Neural progenitor cell (in vitro differentiated cells): ENCODE measurements at places on chromosomes 2 and 18. TPM values are rescaled to one million over a fixed set of nuclear protein-coding genes. Genes with fewer than 3 reads are reported as not detected.

DNA sequence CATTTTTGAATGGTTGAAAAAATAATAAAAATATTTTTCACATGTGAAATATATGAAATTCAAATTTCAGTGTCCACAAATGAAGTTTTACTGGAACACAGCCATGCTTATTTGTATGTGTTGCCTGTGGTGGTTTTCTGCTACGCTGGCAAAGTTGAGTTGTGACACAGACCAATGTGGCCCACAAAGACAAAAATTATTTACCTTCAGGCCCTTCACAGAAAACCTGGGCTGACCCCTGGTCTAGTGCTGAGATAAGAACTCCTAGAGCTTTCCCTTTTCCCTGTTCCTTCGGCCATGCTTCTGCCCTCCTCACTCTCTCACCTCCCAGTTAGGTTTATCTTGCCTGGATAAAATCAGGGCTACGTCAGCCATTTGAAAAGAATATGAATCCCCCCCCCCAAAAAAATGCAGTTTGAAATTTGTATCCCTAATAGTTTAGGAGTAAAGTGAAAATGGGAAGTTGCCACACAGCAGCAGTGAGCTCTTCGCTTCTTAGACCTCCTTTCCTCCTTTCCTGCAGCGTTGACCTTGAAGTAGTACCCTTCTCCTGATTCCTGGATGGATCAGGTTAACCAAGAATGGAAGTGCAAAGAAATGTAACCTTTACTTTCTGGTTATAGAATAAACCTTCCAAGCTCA, 91.0 kb downstream of the LIMS1 start:
- H3K27me3 ChIP-seq: no peaks in the 10 kb centered on the region
- H3K4me1 ChIP-seq: peaks cover 34% of the 10 kb centered on the region
- no peak overlapping the region for H3K27ac ChIP-seq

DNA sequence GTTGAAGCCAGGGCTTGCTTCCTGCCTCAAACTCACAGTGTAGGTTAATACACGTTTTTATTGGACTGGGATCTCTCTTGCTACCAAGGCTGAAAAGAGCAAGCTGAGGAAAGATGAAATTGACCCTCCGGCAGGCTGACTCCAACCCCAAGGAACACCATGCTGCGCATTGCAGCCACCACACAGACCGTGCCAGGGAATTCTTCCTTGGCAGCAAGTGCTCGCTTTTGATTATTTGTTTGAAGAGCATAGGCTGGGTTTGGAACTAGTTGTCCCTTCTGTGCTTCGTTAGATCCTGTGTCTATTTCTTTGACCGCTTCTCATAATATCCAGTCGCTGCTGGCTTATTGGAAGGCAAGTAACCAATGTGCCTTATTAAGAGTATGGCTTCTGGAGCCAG, 34.4 kb upstream of the DARS1 start:
- H3K4me3 ChIP-seq: no peak overlapping the region
- no peak overlapping the region for H3K27ac ChIP-seq
- H3K4me1 ChIP-seq: peaks cover 24% of the 10 kb centered on the region
- H3K27me3 ChIP-seq: no peaks in the 10 kb centered on the region

DNA sequence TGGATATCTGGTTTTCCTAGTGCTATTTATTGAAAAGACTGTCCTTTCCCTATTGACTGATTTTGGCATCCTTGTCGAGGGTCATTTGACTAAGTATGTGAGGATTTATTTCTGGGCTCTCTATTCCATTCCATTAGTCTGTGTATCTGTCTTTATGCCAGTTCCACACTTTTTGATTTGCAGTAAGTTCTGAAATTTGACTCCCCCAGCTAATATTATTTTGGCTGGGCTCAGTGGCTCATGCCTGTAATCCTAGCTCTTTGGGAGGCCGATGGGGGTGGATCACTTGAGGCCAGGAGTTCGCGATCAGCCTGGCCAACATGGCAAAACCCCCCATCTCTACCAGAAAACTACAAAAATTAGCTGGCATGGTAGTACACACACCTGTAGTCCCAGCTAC, 46.8 kb upstream of the GAREM2 start:
- no peak for DNase-seq
- H3K27ac ChIP-seq: no peak overlapping the region
- H3K4me3 ChIP-seq: no peak overlapping the region
- no peaks in the 10 kb centered on the region for H3K27me3 ChIP-seq

- H3K27me3 ChIP-seq: no peaks in the 10 kb centered on the region
- peak overlapping the region; percentile 60 for H3K27ac ChIP-seq
- peaks cover 47% of the 10 kb centered on the region for H3K4me1 ChIP-seq
- H3K36me3 ChIP-seq: no peaks in the 10 kb centered on the region
Measured at GRCh38 chr2:70115646-70116442, 28.6 kb downstream of the PCBP1 start.

DNA sequence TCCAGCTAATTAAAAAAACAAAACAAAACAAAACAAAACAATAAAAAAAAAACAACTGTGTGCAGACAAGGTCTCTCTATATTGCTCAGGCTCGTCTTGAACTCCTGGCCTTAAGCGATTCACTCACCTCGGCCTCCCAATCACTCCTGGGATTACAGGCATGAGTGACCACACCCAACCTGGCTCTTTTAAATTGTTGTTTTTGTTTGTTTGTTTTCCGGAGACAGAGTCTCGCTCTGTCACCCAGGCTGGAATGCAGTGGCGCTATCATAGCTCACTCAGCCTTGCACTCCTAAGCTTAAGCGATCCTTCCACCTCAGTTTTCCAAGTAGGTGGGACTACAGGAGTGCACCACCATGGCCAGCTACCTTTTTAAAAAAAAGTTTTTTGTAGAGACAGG, 201.6 kb downstream of the EN1 start:
- peaks cover 14% of the 10 kb centered on the region for H3K4me1 ChIP-seq
- peaks cover 27% of the 10 kb centered on the region for H3K27me3 ChIP-seq
- DNase-seq: no peak
- no peak overlapping the region for H3K4me3 ChIP-seq

- H3K27me3 ChIP-seq: no peaks in the 10 kb centered on the region
- no peak for DNase-seq
- H3K27ac ChIP-seq: no peak overlapping the region
- H3K4me1 ChIP-seq: no peaks in the 10 kb centered on the region
- no peaks in the 10 kb centered on the region for H3K36me3 ChIP-seq
Measured at GRCh38 chr2:239912171-239912937, 112.8 kb downstream of the NDUFA10 start.

DNA sequence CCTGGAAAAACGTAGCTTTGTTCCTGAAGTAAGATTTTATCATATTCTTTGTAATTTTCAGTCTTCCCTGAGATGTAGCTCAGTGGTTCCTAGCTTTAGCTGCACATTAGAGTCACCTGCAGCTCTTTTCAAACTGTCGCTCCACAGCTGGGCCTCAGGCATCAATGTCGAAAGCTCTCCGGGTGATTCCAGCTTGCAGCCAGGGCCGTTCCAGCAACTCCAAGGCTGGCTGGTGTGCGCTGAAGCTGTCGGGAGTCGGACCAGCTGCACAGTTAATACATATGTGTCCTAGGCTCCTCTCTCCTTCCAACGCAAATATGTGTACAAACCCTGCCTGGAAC, 609 bp upstream of the ZNF2 start:
- peak overlapping the region; percentile 85 for H3K4me3 ChIP-seq
- no peak for DNase-seq

- H3K4me1 ChIP-seq: no peaks in the 10 kb centered on the region
- no peaks in the 10 kb centered on the region for H3K27me3 ChIP-seq
- DNase-seq: no peak
Measured at GRCh38 chr2:31037058-31037457, 101.2 kb downstream of the GALNT14 start.

- no peaks in the 10 kb centered on the region for H3K36me3 ChIP-seq
- H3K4me1 ChIP-seq: no peaks in the 10 kb centered on the region
- H3K27ac ChIP-seq: no peak overlapping the region
- no peak for DNase-seq
- no peak overlapping the region for H3K4me3 ChIP-seq
Measured at GRCh38 chr18:21053127-21053526, 58.5 kb downstream of the ROCK1 start.

GRCh38 chr18:23618862-23619387, 32.6 kb upstream of the NPC1 start:
- peak; percentile 82 for DNase-seq
- no peak overlapping the region for H3K27ac ChIP-seq
- peaks cover 20% of the 10 kb centered on the region for H3K4me1 ChIP-seq
- peaks cover 57% of the 10 kb centered on the region for H3K27me3 ChIP-seq
- H3K4me3 ChIP-seq: peak overlapping the region; percentile 50

DNA sequence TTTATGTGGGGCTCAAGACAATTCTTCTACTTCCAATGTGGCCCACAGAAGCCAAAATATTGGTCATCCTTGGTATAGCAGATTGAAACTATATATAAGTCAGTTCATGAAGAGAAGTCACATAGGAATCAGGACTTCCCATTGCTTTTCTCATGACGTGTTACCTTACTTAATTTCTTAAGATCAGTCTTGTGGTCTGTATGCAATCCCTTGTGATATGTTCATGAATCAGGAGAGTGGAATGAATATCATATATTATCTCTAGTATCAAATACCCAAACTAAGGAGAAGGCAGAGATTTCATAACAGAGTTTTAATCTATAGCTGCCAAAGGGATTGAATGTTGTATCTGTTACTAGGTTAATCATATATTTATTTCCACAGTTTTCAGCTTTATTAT, 1390.4 kb downstream of the SUCLG1 start:
- H3K27ac ChIP-seq: no peak overlapping the region
- H3K27me3 ChIP-seq: no peaks in the 10 kb centered on the region

GRCh38 chr2:111898703-111899514, 502 bp downstream of the MERTK start:
- H3K36me3 ChIP-seq: no peaks in the 10 kb centered on the region
- H3K4me1 ChIP-seq: peaks cover 12% of the 10 kb centered on the region
- no peak overlapping the region for H3K27ac ChIP-seq

GRCh38 chr2:42101206-42102023, 53.6 kb downstream of the PKDCC start:
- H3K27me3 ChIP-seq: peaks cover 19% of the 10 kb centered on the region
- H3K36me3 ChIP-seq: no peaks in the 10 kb centered on the region
- peak; percentile 77 for DNase-seq
- peak overlapping the region; percentile 38 for H3K4me3 ChIP-seq
- H3K27ac ChIP-seq: no peak overlapping the region
- H3K4me1 ChIP-seq: peaks cover 27% of the 10 kb centered on the region

TLX2 gene
- total RNA-seq: not detected in 2 replicates

MALL gene
- total RNA-seq: 1.1 and 1.4 TPM in 2 replicates

MEIS1 gene
- 10.7 and 14.7 TPM in 2 replicates for total RNA-seq

DUSP19 gene
- 3.5 and 6.7 TPM in 2 replicates for total RNA-seq

NAT8 gene
- not detected in 2 replicates for total RNA-seq

MYL12A gene
- total RNA-seq: 222 and 365 TPM in 2 replicates

MRPL33 gene
- 78.9 and 147 TPM in 2 replicates for total RNA-seq

TDRD15 gene
- total RNA-seq: not detected in 2 replicates
